ENCODE measurements at places on chromosomes 3 and 15.

DNA sequence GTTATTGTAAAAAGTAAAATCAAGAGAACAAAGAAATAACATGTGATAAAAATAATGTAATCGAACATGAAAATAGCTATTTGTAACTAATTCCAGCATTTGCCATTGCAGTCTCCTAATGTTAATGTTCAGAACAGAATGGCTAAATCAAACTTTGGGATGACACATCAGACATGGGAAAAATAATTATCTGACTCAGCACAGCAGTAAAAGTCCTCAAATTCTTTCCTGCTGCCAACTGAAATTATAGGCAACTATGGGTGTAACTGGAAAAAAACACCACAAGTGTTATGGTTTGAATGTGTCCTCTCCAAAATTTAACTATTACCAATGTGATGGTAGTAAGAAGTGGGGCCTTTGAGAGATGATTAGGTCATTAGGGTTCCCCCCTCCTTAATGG, 446.7 kb downstream of the C3orf38 start:
- no peak for DNase-seq

DNA sequence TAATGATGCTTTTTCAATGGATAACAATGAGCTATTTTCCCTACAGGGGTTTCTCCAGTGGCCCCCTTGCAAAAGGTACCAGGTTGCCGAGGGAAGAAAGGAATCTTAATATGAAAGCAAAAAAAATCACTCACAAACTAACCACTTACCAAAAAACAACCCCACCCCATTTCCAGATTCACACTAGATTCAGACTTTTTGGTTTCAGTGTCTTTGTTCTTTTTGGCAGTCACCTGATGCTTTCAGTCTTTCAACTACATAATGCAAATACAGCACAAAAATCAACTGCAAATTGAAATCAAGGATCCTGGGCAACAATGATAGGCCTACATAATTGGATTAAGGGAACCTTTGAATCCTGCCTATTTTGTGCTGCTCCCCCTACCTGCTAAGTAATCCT, 71.1 kb upstream of the RAP2B start:
- DNase-seq, result no peak

DNA sequence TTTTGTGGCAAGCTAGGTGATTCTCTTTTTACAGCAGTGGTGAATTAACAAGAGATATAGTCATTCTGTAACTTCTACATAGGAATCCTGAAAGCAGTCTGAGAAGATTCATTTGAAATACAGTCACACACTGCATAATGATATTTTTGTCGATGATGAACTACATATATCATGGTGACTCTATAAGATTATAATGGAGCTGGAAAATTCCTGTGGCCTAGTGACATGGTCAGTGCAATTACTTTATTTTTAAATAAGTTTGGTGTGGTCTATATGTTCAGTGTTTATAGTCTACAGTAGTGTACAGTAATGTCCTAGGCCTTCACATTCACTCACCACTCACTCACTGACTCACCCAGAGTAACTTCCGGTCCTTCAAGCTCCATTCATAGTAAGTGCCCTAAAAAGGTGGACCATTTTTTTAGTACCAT, 511.4 kb upstream of the MCTP2 start:
- DNase-seq, result no peak

DNA sequence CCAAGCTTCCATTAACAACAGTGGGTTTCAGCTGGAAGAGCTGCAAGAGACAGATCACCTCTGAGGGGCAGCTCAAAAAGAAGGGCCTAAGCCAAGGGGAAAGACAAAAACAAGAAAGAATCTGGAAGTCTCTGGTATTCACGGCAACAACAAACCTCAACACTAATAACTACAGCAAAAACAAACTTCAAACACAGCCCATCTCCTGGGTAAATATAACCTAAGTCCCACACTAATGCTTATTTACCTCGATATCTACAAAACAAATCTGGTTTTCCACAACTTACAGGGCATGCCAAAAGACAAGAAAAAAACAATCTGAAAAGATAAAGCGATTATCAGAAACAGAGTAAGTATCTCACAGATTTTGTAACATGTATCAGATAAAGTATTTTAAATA, 29.7 kb downstream of the TOP2B start:
- no peak for DNase-seq

DNA sequence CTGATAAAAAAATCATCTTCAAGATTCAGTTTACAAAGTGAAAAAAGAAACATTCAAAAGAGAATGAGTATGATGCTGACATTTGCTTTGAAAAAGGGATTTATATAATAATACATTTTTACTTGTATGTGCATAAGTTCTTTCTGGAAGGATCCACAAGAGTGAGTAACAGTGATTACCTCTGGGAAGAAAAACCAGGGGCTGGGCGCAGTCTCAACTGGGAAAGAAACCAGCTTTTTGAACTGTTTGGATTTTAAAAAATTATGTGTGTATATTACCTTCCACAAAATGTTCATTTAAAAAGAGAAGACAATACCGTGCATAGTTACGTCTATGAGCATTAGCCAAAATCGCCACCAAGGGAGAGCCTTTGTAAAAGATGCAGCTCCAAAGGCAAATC, 1.3 kb downstream of the CLEC3B start:
- no peak for DNase-seq

GRCh38 chr3:150118219-150118618, 147.5 kb upstream of the PFN2 start:
- DNase-seq, result no peak
